ENCODE measurements at places on chromosomes 12 and 14.

GRCh38 chr14:88613552-88614010 lies 50.7 kb downstream of the ZC3H14 start:
- DNase-seq: no peak

DNA sequence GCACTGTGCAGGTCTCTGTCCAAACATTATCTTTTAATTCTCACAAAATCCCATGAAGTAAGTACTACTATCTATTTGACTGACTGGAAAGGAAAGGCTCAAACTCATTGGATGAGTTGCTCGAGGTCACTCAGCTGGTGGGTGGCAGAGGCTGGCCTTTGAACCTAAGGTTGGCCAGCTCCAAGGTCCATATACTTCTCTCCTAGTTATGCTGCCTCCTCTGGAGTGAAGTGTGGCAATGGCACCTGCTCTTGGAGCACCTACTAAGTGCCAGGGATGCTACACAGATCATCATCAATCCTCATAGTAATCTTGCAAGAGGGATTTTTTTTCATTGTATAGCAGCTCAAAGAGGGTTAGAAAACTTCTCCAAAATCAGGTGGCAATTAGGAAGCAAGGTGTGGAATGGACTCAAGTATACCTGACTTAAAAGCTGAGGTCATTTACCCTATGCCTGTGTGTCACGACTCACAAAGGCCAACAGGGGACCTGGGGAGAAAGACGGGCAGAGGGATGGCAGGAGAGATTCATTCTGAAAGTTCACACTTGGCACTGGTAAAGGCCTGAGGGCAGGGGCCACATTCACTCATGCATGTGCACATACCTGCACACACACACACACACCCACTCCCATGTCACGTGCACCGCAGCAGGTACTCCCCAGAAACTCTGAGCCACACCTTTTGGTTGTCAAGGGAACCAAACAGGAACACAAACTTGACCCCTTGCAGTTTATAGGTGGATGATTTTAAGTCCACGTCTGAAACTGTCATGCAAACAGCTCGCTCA lies 146.4 kb downstream of the FOXN3 start:
- no peak for DNase-seq

DNA sequence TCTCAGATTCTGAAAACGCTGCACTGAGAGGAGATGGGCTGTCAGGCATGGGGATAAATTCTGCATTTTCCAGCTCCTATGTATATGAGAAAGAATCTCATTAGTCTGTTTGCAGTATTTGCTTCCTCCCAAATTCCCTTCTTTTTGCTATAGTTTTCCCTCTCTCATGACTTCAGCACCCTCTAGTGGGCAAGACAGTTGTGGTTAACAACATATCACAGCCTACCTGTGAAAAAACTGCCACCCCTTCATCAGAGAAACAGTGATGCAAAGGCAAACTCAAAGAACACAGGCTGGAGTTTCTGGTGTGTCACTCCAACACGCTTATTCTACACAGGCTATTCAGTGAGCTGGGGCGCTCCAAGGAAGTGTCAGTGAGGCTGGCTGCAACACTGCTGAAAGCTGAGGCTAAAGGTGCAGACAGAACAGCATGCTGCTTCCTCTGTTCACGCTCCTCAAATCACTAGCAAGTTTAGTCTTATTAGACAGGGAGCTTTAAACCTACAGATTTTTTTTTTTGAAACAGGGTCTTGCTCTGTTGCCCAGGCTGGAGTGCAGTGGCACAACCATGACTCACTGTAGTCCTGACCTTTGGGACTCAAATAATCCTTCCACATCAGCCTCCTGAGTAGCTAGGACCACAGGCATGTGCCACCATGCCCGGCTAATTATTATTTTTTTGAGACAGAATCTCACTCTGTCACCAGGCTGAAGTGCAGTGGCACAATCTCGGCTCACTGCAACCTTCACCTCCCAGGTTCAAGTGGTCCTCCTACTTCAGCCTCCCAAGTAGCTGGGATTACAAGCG lies 19.3 kb downstream of the ZC2HC1C start:
- peak; percentile 62 for DNase-seq

DNA sequence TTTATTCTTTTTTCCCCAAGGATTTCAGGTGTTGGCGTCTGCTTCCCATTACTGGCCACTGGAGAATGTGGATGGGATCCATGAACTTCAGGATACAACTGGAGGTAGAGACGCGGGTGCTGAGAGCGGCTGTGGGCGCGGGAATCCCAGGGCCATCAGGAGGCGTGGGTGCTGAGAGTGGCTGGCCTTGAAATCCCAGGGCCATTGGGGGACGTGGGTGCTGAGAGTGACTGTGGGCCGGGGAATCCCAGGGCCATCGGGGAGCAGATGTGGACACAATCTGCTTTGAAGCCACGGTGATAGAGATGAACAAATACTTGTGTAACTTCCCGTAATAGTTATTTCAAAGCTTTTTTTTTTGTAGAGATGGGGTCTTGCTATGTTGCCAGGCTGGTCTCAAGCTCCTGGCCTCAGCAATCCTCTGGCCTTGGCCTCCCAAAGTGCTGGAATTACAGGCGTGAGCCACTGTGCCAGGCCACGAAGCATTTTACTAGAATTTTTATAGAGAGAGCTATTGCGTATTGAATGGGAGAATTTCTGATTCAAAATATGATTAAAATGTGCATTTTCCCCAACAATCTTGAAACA lies 12.8 kb downstream of the ADGRD1 start:
- DNase-seq: no peak

DNA sequence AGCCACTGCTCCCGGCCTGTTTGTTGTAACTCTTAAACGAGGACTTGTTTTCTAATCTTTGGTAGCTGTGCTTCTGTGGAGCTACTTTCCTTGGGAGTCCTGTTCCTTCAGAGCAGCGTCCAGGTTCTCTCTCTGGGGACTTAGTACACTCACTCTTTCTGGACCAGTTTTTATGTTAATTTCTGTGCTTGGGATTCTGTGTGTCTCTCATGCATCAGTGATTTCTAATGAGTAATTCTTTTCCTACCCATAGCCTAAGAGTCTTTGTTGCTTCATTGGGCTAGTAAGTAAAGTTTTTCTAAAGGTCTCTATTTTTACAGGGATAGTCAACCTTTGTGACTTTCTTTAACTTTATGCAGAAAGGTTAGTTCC lies 289.3 kb downstream of the FBXL14 start:
- no peak for DNase-seq

DNA sequence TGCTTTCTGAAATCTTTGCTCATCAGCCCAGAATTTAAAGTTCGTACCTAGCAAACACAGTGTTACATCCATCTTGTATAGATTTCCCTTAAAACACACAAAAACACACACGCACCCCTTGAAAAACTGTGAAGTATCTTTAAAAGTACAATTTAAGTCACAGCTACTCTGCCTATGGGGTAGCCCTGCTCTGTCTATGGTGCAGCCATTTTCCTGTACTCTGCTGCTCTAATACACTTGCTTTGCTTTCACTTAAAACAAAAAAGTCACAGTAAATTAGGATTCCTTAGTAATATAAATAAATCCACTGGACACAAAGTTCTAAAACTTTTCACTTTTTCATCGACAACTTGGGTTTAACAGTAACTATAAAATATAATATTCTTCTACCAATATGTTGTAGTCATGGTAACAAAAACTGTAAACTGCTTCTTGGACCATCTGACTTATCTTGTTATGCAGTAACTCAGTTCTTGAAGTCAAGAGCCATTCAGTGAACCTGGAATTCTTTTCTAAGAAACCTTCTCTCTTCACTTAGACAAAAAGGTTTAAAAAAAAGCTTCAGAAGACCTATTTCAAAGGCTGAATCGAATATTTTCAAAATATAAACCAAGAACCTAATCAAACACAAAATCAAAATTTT lies 63.5 kb downstream of the MED13L start:
- no peak for DNase-seq

GRCh38 chr14:91320266-91320665 lies 75.8 kb upstream of the GPR68 start:
- DNase-seq: no peak

DNA sequence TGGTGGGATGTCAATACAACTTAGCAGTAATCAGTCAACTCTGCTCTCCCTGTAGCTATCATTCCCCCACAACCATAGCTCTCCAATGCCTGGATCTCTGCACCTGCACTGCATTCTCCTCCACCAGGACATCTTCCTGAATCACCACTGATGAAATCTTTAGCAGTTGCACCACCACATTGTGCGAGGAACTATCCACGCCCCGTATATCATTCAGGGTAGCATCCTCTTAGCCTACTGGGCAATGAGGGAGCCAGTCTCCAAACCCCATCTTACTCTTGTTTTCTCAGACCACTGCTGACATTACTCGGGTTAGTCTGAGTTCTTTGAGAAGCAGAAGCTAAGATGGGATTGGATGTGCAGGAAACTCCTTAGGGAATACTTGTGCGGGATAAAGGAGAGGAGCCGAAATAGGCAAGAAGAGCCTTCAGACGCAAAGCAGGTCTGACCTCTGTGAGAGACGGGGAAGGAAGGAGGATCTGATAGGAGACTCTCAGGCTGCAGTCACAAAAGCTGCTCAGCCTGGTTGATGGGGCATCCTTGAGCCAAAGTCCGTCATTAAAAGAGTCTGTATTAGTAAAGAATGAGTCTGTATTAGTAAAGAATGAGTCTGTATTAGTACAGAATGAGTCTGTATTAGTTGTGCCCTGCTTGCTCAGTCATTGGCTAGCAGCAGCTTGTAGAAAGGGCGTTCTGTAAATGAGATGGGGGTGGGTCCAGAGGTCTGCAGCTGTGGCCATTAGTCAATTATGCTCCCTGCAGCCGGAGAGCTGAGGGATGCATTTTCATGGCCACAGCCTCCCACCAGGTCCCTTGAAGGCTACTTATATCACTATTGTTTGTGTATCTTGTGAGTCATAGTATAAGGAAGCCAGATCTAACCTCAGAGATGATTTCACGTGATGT lies 49.6 kb upstream of the RASSF3 start:
- no peak for DNase-seq

- DNase-seq: no peak
These were observed 600.9 kb upstream of the FLRT2 start for GRCh38 chr14:84929086-84929485.

- DNase-seq: no peak
These were observed 35.9 kb upstream of the SLC38A2 start for GRCh38 chr12:46408441-46408840.

DNA sequence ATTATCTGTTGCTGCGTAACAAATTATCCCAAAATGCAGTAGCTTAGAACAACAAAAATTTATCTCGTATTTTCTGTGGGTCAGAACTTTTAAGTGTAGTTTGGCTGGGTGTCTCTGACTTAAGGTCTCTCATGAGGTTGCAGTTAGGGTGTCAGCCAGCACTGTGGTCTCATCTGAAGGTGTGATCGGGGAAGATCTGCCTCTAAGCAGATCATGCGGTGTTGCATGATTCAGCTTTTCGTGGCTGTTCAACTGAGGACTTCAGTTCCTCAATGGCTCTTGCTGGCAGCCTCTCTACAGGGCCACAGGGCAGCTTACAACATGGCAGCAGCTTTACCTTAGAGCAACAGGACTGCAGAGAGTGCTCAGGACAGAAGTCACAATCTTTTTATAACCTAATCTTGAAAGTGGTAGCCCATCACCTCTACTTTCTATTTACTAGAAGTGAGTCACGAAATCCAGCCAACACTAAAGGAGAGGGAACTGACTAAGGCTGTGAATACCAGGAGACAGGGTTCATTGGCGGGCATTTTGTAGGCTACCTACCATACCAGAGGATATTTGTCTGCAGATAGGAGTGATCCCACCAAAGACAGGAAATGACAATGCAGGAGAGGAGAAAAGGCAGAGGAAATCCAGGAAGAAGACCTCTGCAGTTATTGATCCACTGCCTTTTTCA lies 1.8 kb upstream of the TMPRSS12 start:
- DNase-seq: no peak

GRCh38 chr14:62101189-62101588 lies 339.0 kb downstream of the SNAPC1 start:
- DNase-seq: no peak

- DNase-seq: no peak
These were observed 91.6 kb upstream of the PTPRQ start for GRCh38 chr12:80352474-80352873.

GRCh38 chr12:78418919-78419318 lies 445.7 kb upstream of the SYT1 start:
- no peak for DNase-seq

DNA sequence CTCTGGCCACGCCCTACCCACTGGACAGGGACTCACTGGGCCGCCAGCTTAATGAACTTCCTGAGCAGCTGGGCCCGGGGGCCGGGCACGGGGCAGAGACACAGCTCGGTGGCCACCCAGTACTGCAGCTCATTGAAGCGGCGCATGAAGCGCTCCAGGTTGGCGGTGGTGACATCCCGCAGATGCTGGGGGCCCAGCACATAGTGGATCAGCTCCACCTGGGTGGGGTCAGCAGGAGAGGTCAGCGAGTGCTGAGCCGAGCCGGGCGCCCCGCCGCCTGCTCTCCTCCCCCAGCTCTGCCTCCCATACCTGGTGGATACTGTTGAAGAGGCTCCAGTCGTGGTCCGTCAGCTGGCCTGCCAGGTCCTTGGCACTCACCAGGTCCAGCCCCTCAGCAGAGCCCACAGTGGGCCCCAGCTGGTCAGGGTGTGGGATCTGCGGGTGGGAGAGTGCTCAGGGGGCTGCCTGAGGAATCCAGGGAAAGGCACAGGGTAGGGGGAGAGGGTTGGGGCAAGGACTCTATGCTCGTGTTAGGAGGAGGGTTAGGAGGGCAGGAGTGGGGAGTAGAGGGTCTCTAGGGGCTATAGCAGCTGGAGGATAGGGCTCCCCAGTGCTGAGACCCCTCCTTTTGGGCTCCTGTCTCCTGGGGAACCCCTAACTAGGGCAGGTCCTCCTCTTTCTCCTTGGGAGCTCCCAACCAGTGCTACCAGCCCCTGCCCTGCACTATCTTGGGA lies 15.5 kb upstream of the ENDOU start:
- no peak for DNase-seq

- peak; percentile 55 for DNase-seq
These were observed 3.3 kb downstream of the PXN start for GRCh38 chr12:120261951-120262851.
